Stimulated activated CD4-positive, alpha-beta T cell treated with anti-CD3 and anti-CD28 coated beads, TNF-alpha, amount 100 ng/mL, for 4 hours (primary cell): ENCODE measurements at places on chromosomes 7 and 10.

DNA sequence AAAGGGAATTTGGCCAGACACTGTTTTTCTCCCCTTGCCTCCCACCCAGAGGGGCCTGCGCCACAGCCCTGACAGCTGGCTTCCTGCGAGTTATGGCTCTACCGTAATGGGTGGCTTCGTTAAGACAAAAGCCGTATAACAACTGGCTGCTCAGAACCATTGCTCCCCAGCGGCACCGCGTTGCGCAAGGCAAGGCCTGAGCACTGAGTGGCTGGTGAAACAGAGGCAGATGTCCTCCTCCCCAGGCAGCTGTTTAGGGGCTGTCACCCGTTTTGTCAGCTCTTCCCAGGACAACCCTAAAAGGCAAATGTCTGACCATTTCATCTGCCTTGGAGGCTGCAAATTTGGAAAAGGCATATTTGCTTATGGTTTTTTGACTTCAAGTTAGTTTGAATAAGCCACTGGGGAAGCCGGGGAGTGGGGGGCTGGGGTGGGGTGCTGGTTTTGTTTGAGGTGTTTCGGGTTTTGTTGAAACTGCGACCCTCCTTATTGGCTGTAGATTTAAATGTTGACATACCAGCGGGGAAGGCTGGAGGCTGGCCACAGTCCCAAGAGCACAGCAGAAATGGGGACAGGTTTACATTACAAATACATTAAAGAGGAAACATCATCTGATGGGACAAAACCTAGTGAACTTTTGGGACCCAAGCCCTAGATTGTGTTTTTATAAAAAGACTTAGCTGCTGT, 681 bp upstream of the SPOCK2 start:
- DNase-seq, result peak; percentile 24

- DNase-seq, result no peak
These were observed 168.1 kb downstream of the KLF6 start for GRCh38 chr10:3616880-3617279.

DNA sequence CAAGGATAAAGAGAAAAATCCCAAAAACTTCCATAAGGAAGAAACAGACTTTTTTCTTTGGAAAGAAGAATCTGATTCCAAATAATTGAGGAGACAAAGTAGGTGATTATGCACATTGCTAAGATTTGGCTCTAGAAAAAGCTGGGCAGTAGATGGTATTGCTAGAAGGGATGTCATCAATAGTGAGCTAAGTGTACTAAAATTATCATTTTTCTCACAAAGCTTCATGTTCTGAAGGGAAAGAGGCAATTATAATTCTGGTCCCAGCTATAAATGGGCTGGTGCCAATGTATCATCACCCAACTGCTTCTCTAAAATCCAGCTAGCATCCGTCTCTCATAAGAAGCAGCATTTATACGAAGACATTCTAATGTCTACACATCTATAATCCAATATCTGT, 23.9 kb downstream of the STEAP1 start:
- no peak for DNase-seq

DNA sequence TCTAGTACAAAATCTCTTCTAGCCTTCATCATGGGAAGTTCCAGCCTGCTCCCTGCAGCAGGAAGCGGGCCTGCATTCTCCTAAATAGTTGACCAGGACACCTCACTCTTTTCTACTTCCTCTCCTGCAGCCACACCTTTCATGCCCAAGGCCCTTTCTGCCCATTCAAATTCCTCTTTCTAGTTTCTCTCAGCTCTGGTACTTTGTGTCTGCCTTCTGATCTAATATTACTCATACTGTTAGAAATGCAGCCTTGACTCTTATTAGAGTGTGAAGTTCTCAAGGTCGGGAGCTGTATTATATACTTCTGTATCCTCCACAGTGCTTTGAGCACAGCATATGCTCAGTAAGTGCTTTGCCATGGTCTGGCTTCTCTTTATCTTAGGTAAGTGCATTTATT, 103.1 kb downstream of the PRKCQ start:
- no peak for DNase-seq

DNA sequence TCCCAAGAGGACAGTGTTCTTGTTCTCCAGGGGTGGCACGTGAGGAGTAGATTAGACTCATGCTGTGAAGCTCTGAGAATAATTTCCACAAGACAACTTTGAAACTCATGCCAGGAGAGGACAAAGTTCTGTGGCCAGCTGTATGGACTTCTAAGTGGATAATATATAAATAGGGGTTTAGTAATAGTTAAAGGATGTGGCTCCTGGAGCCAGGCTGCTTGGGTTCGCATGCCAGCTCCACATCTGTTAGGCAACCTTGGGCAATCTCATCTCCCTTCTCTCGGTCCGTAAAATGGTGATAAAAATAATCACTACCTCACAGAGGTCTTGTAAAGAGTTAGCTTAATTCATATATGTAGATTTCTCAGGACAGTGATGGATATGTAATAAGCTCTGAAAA, 35.8 kb downstream of the ACSL5 start:
- no peak for DNase-seq
